Colonic mucosa (tissue), 4 donors: ENCODE measurements at places on chromosomes 7 and 10. TPM values are rescaled to one million over a fixed set of nuclear protein-coding genes. Genes with fewer than 3 reads are reported as not detected.

DNA sequence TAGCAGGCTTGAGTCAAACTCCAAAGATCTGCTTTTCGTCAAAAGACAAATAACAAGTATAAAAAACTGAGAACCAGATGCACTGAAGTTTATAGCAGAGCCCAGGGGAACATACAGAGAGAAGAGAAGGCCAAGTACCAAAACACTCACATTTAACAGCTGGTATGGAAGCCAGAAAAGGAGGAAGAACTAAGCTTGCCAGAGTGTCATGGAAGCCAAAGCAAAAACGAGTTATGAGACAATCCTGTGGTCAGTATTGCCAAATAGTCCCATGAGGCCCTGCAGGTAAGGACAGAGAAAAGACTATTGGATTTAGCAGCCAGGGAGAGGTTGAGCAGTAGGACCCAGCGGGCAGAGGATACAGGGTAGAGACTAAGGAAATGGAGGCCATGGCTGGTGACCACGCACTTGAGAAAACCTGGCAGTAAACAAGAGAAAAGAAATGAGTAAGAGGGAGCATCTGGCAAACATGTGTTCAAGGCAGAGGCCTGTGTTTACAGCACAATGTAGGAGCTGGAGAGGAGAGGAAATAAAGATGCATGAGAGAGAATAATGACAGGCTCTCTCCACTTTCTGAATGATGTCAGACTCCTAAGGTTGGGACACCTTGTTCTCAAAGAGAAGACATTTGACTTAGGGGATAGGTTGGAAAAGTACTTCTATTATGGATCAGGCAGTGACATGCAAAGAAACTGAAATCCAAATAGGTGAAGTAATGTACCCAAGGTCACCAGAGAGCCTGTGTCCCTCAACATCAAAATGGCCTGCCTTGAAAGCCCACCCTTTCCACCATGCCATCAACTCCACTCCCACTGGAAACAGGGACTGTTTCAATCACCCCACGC, 9.1 kb downstream of the CREB3L2 start:
- no peaks in the 10 kb centered on the region for H3K36me3 ChIP-seq
- DNase-seq = no peak
- no peaks in the 10 kb centered on the region for H3K27me3 ChIP-seq

DNA sequence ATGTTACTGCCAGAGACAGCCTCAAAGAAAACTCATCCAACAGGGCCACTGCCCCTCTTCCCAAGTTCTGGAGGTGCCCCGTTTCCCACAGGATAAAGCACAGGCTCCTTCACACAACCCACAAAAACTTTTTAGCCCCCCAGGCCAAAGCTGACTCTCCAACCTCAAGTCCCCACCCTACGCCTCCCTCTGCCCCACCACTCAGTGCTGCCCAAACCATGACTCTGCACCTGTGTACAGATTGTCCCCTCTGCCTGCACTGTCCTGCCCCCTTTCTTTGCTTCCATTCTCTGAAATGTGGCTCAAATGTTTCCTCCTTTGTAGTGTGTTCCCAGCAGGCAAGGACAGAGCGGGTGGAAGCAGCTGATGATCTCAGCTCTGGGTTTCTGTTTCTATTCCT, 284.0 kb downstream of the GRID1 start:
- H3K4me3 ChIP-seq = no peak overlapping the region
- H3K27ac ChIP-seq = no peak overlapping the region
- no peak for DNase-seq
- no peaks in the 10 kb centered on the region for H3K27me3 ChIP-seq
- H3K36me3 ChIP-seq = no peaks in the 10 kb centered on the region
- no peaks in the 10 kb centered on the region for H3K4me1 ChIP-seq

- H3K27ac ChIP-seq = no peak overlapping the region
- H3K4me1 ChIP-seq = no peaks in the 10 kb centered on the region
- no peak overlapping the region for H3K4me3 ChIP-seq
- no peak for DNase-seq
- no peaks in the 10 kb centered on the region for H3K36me3 ChIP-seq
- no peaks in the 10 kb centered on the region for H3K27me3 ChIP-seq
These were observed 683.1 kb upstream of the SORCS1 start for GRCh38 chr10:107847620-107848019.

- no peak for DNase-seq
- H3K27ac ChIP-seq = no peak overlapping the region
- H3K27me3 ChIP-seq = peaks cover 59% of the 10 kb centered on the region
These were observed 7.8 kb downstream of the EBF3 start for GRCh38 chr10:129956286-129956670.

DNA sequence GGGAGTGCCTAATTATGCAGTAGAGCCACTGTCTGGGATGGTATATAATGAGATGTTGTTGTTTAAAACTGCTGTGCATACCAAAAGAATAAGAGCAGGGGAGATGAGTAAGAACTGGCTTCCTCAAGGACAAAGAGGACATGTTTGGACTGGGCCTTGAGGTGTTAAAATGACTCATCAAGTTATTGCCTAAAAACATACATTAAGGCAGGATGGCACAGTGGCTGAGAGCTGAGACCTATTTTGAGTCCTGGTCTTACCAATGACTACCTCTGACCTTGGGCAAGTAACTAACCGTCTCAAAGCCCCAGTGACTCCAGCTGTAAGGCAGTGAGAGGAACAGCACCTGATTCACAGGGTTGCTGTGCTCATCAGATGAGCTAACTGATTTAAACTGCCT, 71.1 kb downstream of the CFAP58 start:
- no peaks in the 10 kb centered on the region for H3K27me3 ChIP-seq
- no peak overlapping the region for H3K27ac ChIP-seq
- no peak overlapping the region for H3K4me3 ChIP-seq
- H3K4me1 ChIP-seq = no peaks in the 10 kb centered on the region
- no peak for DNase-seq

GRCh38 chr7:64541438-64542359, 21.2 kb downstream of the ZNF680 start:
- DNase-seq = no peak
- H3K27me3 ChIP-seq = no peaks in the 10 kb centered on the region
- H3K4me1 ChIP-seq = no peaks in the 10 kb centered on the region
- H3K27ac ChIP-seq = no peak overlapping the region

DNA sequence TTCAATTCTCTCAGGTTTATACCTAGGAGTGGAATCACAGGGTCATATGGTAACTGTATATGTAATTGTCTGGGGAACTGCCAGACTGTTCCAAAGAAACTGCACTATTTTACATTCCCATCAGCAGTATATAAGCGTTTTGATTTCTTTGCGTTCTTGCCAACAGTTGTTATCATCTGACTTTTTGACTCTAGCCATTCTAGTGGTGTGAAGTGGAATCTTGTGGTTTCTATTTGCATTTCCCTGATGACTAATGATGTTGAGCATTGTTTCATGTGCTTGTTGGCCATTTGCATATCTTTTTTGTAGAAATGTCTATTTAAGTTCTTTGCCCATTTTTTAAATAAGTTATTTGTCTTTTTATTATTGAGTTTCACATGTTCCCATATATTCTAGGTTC, 44.3 kb upstream of the ZC3HAV1 start:
- no peak for DNase-seq
- H3K36me3 ChIP-seq = no peaks in the 10 kb centered on the region
- no peak overlapping the region for H3K27ac ChIP-seq
- no peak overlapping the region for H3K4me3 ChIP-seq
- H3K4me1 ChIP-seq = no peaks in the 10 kb centered on the region

DNA sequence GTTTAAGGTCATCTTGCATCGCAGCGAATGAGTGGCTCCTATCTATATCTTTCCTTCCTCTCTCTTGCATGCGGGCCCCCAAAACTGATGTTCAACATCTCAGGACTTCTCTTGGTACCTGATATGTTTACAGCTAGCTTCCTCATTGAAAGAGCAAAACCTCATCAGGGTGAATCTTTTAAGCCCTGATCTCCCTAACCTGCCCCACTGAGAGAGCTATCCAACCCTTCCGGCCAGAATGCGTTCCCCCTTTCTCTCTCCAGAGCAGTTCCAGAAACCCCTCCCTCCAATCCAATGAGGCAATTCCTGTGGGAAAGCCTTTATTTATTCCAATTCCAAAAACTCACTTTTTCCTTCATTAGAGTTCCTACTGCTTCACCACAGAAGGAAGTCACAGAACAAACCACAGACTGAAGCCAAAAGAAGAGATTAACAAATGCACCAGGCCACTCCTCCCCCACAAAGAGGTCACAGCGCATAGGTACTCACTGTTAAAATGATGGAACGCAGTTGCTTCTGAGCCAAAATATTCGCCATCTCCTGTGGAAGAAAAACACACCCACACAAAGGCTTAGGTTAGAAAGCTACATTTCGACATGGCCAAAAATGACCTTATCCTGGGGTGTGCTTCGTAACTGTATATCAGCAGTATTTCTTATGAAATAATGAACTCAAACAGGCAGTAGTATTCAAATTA, 232.4 kb downstream of the ELMO1 start:
- H3K36me3 ChIP-seq = no peaks in the 10 kb centered on the region
- no peaks in the 10 kb centered on the region for H3K27me3 ChIP-seq
- DNase-seq = no peak
- no peaks in the 10 kb centered on the region for H3K4me1 ChIP-seq

DNA sequence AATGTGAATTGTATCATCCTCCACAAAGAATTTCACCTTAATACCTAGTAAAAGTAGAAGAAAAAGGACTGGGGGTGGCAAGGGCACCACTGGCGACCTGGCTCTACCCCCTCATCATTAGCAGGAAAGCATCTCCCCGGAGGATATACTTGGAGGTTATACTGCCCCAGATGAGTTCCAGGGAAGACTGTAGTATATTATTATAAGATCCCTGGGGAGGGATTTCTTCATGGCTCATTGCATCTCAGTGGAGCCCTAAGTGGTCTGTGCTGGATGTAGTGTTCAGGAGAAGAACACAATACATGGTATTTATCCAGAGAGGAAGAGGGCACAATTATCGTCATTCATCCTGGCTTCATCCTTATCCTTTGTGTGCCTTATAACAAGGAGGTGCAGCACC, 14.2 kb upstream of the DYNC1I1 start:
- H3K4me3 ChIP-seq = no peak overlapping the region
- no peak overlapping the region for H3K27ac ChIP-seq
- H3K27me3 ChIP-seq = no peaks in the 10 kb centered on the region

GRCh38 chr10:75406462-75407223, 5.1 kb upstream of the ZNF503 start:
- H3K4me3 ChIP-seq = no peak overlapping the region
- H3K4me1 ChIP-seq = peaks cover 5% of the 10 kb centered on the region
- no peak for DNase-seq
- H3K27ac ChIP-seq = no peak overlapping the region

- H3K27ac ChIP-seq = no peak overlapping the region
- peaks cover 3% of the 10 kb centered on the region for H3K27me3 ChIP-seq
- no peaks in the 10 kb centered on the region for H3K4me1 ChIP-seq
- H3K4me3 ChIP-seq = no peak overlapping the region
- no peaks in the 10 kb centered on the region for H3K36me3 ChIP-seq
- DNase-seq = no peak
These were observed 48.5 kb upstream of the LEP start for GRCh38 chr7:128192497-128193142.

- peak; percentile 87 for DNase-seq
- H3K4me3 ChIP-seq = no peak overlapping the region
- H3K27ac ChIP-seq = peak overlapping the region; percentile 56
- H3K36me3 ChIP-seq = no peaks in the 10 kb centered on the region
These were observed 67.8 kb downstream of the NAMPT start for GRCh38 chr7:106216923-106217542.

DNA sequence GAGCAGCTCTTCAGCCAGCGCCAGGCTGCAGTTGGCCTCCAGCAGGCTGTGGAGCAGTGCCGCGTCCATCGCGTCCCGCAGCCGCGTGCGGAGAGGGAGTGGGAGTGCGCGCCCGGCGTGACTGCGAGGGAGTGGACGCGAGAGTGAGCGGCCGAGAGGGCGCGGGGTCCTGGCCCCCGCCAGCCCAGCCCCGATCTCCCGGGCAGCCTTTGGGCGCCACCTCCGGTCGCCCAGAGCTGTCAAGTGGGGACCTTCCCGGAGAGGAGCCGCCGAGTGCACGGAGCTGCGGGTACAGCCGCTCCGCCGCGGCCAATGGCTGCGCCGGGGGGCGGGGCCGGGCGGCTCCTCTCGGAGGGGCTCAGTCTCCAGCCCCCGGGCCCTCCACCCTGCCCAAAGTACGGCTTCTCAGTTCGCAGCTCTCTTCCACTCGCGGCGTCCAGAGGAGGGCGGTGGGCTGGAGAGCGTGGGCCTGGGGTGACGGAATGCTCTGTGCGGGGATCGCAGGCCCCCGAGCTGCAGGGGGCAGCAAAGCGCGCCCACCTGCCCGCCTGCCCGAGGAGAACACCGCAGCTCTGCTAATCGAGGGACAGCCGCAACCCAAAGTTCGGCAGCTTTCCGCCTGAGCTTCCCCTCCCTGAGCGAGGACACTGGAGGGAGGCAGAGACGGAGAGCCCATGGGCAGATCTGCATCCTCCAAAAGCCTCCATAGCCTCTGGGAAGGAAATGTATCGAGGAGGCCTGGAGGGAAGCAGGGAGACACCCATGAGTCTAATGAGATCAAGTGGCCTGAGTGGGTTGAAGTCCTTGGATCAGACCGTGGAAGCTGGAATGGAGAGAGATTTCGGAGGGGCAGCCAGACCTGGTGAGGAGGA, at the start of gene CRHR2:
Gene CRHR2, minus strand, starts transcription at position 245 of the 872 bp plus-strand sequence. Its CDS starts 176 bp downstream, at position 69.
- peaks cover 21% of the 10 kb centered on the region for H3K27me3 ChIP-seq
- H3K4me1 ChIP-seq = peaks cover 7% of the 10 kb centered on the region
- no peaks in the 10 kb centered on the region for H3K36me3 ChIP-seq

- DNase-seq = no peak
- H3K27me3 ChIP-seq = no peaks in the 10 kb centered on the region
- no peaks in the 10 kb centered on the region for H3K36me3 ChIP-seq
- H3K4me3 ChIP-seq = no peak overlapping the region
- no peak overlapping the region for H3K27ac ChIP-seq
These were observed 184.5 kb downstream of the GATA3 start for GRCh38 chr10:8238986-8239385.

DNA sequence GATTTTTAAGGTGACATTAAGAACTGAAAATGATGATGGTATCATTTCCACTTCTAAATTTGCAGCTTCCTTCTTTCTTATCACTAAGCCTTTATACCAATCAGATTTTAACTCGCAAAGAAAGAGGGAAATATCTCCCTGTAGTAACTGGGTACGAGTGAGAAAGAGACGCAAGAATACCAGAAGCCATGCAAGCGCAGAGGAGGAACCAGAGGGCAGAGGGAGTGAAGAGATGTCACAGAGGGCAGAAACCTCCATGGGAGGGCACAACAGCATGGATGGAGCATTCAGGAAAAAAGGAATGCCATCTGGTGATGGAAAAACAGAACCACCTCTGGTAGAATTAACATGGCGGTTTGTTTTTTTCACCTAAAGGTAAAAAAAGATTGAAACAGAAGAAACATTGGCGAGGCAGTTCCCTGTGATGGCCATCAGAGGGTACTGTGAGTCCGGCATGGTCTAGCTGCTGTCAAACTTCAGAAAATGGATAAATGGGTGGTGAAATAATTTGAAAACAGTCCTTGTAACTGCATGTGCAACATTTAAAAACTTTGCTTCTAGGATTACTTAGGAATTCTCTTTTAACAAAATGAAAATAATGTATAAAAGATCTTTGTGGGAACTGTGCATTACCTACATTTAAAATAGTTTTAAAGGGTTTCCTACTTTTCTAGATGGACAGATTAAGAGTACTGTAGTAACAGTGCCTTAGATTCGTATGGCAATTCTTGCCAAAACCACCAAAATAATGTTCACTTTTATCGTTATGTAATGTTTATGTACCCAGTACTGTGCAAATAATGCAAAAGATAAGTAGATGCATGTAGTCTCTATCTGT, 91.8 kb downstream of the ARHGAP12 start:
- H3K4me3 ChIP-seq = no peak overlapping the region
- H3K27ac ChIP-seq = no peak overlapping the region
- H3K27me3 ChIP-seq = no peaks in the 10 kb centered on the region

ZNF117 gene
- total RNA-seq = 4.7 TPM

TBRG4 gene
- total RNA-seq = 147 TPM

DENND2A gene
- 9.2 TPM for total RNA-seq

SPDYE16 gene
- not detected for total RNA-seq

CD36 gene
- 8.7 TPM for total RNA-seq

C10orf105 gene
- not detected for total RNA-seq

COMMD3 gene
- 41.3 TPM for total RNA-seq
